ENCODE measurements at places on chromosomes 3 and 15.

DNA sequence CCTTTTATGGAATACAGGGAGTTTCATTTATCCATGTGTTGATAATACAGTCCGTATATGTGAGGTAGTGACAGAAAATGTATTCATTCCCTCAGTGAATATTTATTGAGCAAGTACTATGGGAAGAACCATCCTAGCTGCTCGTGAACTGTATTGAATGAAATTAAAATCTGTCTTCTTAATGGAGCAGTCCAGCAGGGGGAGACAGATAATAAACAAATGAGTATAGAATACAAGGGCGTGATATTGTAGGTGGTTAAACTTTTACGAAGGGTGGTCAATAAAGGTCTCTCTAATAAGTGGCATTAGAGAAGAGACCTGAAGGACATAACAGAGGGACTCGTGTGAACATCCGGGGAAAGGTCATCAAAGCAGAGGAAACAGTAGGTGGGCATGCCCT, 62.7 kb upstream of the OSTN start:
- no peak for DNase-seq

DNA sequence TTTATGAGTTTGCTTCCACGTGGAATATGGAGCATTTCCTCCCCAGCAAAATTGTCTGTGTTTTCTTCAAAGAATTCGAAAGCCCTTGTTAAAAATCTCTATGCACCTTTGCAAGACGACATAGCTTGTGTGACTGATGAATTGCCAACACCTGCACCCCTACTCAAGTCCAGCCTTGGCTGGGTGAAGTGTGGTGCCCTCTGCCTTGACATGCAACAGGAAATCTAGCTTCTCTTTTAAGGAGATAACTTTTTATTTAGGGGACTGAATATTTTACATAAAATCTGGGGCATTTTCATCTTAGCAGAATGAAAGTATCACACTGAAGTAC, 647 bp downstream of the HMG20A start:
- no peak for DNase-seq

GRCh38 chr3:94251566-94251965, 188.7 kb downstream of the NSUN3 start:
- no peak for DNase-seq

- peak; percentile 57 for DNase-seq
Observed at GRCh38 chr3:9422712-9423424, 25.5 kb downstream of the SETD5 start.

- DNase-seq = no peak
Observed at GRCh38 chr3:172102883-172103310, 63.5 kb downstream of the FNDC3B start.

DNA sequence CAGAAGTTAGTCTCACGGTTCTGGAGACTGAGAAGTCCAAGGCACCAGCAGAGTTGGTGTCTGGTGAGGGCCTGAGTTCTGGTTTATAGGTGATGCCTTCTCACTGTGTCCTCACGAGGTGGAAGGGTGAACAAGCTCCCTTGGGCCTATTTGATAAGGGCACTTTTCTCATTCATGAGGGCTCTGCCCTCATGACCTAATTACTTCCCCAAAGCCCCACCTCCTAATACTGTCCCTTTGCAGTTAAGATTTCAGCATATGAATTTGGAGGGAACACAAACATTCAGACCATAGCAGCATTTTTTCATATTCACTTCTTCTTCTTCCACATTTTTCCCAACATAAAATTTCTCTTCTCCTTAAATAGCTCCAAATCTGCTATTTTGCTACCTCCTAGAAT, 41.5 kb downstream of the TMEM41A start:
- DNase-seq = no peak

DNA sequence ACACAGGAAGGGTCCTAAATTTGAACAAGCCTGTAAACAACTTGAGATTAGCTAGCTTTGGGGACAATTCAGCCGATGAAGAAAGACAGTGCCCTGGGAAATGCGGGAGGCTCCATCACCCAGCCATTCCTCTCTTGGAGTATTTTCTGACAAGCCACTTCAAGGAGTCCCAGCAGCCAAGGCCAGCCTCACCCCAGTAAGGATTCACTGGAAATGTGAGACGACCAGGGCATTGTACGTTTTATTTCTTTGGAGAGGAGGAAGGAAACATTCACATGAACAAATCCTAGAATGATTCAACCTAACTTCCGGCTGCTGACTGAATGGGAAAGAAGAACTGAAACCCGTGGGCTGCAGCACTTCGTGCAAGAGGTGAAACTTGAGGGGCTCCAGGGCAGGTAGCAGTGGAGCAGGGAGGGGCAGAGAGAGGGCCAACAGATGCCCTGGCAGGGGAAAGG, 116.4 kb upstream of the ARHGEF3 start:
- DNase-seq = no peak

DNA sequence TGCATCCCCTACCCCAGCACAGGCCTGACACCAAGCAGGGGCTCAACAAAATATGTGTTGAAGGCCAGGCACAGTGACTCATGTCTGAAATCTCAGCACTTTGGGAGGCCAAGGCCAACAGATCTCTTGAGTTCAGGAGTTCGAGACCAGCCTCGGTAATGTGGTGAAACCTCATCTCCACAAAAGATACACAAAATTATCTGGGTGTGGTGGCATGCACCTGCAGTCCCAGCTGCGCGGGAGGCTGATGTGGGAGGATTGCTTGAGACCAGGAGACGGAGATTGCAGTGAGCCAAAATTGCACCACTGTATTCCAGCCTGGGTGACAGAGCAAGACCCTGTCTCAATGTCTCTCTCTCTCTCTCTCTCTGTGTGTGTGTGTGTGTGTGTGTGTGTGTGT, 30.7 kb upstream of the CYP11A1 start:
- DNase-seq = no peak

DNA sequence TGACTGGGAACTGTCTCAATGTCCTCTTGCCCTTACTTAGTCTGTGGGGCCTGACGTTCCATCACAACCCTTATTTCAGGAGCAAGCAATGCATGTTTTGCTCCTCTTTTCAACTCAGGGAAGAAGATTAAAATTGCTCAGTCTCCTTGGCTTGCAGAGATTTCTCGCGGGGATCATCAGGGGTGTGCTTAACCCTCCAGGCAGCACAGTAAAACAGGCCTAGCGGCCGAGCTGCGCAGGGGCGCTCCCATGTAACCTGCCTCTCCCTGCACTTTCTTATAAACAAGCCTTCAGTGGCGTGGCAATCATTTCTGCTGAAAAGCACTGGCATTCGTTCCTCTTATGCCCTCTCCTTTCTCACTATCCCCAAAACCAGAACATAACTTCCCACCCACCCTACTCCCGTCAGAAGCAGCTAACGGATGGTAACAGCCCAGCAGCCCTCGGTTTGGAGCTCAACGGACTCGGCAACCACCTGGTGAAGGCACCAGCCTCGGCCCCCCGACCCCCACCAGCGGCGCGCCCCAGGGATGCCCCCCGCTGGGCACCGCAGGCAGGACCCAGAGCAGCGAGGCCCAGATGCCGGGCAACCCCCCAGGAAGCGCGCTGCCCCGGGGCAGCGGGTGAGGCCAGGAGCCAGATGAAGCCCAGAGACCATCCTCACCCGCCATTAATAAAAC, 1.1 kb downstream of the MCF2L2 start:
- peak; percentile 25 for DNase-seq

- no peak for DNase-seq
Observed at GRCh38 chr3:61828880-61829721, 267.7 kb downstream of the PTPRG start.

DNA sequence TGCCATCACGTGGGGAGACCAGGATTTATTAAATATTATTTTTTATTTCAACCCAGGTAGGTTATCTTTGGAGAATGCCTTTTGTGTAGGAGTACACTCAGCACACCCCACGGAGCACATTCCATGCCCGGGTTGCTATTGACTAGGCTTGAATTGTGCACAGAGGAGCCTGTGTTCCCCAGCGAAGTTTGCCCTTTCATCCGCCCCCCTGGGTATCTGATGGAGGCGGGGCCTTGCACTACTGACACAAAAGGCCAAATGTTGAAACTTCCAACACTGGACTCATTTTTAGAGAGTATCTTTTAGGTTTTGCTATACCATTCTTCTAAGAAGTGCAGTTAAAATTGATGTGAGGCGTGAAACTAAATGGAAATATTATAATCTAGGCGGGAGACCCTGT, 39.3 kb upstream of the PPP4R2 start:
- no peak for DNase-seq

DNA sequence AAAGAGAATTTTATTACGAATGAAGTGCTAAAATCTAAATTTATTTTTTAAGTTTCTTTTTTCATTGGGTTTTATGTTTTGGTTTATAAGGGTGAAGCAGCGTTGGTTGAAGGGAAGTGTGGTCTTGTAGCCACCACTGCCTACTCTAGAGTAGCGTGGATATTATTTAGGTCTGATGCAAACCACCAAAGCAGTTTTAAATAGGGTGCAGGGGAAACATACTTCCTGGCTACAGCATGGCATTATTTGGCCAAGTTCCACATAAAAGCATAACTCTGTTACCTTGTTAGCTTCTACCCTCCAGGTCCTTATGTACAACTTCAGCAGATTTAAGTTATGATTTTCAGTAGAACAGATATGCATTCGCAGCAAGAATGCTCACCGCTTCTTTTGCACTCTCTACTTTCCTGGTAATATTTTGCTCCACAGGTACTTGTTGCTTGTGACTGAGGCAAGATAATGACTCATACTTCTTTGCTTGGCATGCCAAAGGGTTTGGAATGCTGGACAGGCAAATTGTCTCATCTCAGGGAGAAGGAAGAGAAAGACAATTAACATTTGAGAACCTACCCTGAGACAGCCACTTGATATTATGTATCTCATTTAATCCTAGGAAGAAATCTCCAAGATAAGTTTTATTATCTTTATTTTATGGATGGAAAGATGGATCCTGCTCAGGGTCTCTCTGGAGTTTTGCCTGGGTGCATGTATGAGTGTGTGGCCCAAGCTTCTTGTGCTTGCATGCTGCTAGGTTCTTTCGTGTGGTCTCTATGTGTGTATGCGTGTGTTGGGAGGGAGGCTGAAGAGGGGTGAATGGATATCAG, 5.4 kb downstream of the TGFBR2 start:
- no peak for DNase-seq

DNA sequence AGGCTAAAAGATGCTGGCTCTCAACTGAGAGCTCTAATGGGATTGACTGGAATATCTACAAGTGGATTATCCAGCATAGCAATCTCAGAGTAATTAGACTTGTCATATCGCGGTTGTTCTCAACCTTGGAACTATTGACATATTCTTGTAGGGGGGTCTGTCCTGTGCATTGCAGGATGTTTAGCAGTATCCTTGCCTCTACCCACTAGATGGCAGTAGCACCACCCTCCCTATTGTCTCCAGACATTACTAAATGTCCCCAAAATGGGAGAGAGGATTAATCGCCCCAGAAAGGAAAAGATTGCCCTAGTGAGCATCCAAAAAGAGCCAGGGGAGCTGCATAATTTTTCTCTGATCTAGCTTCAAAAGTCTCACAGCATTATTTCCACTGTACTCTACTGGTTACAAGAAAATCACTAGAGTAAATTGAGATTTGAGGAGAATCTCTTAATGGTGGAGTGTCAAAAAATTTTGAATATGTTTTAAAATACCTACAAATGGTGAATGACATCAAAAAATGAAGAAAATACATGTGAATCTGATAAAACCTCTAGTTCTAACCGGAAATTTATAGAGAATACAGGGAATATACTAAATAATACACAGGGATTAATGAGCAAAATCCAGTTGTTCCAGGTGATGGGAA, 388.2 kb upstream of the AGTR1 start:
- no peak for DNase-seq

DNA sequence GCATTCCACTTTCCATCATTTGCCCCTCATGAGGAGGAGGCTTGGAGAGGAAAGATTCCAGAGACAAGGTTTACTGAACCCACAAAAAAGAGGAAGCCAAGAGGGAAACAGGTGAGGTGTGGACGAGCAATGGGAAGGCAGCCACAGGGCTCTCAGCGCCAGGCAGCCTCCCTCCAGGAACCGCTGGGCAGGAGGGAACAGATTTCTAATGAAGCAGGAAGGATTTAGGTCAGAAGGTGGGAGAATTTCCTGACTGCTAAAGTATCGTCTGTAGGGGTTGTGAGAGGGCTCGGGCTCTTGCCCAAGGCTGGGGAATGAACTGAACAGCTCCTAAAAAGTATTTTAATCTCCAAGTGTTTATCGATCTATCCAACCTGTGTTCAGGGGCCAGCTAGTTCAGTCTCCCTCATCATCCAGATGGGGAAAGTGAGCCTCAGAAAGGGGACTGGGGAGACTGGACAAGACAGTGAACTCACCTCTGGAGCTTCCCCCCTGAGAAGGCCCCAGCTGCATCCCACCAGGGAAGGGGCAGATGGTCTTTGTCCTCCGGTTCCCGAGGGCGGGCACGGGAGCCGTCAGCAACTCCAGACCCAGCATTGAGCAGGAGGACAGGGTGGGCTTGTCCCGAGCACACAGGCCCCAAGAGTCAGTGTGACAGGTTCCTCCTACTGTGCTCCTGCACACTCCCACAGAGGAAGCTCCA, 10.5 kb downstream of the LOXL1 start:
- DNase-seq = no peak

DNA sequence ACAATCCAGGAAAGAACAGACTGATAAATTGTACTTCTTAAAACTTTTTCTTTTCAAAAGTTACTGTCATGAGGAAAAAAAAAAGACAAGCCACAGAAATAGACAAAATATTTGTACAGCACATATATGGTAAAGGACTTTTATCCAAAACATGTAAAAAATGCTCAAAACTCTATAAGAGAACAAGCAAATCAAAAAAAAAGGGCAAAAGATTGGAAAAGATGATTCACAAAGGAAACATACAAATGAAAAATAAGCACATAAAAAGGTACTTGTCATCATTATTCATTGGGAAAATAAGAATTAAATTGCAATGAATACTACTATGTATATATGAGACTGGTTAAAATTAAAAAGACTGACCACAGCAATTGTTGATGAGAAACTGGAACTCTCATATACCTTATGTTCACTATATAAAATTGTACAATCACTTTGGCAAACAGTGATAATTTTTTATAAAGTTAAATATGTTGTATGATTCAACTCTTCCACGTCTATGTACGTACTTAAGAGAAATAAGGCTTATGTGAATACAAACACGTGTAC, 39.7 kb downstream of the DIPK2A start:
- no peak for DNase-seq

DNA sequence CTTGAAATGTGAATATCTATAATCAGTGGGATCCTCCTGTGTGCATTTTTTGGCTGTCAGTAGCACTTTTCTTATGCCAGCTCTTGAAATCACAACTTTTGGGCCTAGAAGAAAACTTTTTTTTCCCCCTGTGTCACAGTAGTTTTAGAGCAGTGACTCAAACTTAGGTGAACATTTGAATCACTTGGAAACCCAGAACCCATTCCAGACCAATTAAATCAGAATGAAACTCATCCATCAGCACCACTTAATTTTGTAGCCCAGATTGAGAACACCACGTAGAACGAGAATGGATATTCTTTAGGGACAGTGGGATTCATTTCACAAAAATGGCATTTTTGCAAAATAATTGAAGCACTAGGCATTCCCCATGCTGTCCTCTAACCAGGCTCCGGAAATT, 224.8 kb upstream of the NANOGP8 start:
- no peak for DNase-seq

- no peak for DNase-seq
Observed at GRCh38 chr15:42395838-42396237, 36.5 kb downstream of the CAPN3 start.
